Amniotic epithelial cell (primary cell): ENCODE measurements at places on chromosomes 13 and 19.
A peak's percentile ranks its signal among the peaks of the same experiment; 100 is the strongest.

GRCh38 chr13:101397742-101398141 is 18.6 kb downstream of the NALCN start:
- peak; percentile 91 for DNase-seq

GRCh38 chr19:23378948-23379347 is 16.3 kb downstream of the ZNF91 start:
- DNase-seq: peak; percentile 50

GRCh38 chr13:23618341-23618740 is 48.1 kb downstream of the TNFRSF19 start:
- DNase-seq: peak; percentile 99

DNA sequence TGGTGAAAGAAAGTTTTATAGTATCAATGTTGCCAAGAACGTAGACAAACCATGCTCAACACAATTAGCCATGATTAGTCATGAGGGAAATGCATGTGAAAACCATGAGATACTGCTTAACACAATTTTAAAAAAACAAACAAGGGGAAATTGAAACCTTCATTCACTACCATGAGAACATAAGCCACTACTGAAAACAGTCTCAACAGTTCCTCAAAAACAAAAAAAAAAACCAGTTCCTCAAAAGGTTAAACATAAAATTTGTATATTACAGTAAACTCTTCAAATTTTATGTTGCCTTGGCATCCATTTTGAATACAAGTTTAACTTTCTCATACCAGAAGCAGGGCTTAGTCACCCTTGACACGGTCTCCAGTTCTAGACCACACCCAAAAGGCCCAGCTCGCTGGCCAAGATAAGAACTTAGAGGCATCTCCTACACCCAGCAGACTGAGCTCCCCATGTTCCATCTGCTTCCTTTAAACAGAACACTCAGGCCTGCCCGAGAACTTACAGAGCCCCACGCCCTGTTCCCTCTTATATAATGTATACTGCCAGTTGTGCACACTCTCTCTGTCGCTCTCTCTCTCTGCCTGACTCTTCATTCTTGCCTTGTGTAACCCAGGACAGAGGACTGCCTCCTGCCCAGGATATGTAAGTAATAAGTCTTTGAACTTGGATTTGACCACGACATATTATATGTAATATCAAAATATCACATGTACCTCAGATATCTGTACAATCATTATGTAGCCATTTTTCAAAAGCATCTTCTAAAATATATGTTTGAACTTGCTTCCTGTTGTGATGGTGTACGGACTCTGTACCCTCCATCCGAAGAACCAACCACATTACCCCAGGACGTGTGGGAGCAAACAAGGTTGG is 67.4 kb downstream of the STK24 start:
- peak; percentile 86 for DNase-seq

DNA sequence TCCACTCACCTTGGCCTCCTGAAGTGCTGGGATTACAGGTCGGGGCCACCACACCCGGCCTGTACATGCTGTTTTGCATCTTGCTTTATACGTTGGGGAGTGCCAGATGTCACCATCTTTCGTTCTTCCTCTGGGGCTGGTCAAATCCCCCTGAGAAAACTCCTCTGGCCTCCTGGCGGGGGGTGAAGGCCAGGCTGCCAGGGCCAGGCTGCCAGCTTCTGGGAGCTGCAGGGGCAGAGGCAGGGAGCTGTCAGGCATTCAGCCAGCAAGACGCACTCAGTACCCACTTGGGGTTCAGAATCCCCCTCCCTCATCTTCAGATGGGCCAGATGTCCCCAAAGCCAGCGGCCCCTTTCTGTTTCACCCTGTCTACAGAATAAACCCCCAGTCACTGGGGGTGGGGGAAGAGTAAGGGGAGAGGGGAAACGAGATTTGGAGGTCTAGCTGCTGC is 16.1 kb downstream of the ZSWIM9 start:
- DNase-seq: no peak

DNA sequence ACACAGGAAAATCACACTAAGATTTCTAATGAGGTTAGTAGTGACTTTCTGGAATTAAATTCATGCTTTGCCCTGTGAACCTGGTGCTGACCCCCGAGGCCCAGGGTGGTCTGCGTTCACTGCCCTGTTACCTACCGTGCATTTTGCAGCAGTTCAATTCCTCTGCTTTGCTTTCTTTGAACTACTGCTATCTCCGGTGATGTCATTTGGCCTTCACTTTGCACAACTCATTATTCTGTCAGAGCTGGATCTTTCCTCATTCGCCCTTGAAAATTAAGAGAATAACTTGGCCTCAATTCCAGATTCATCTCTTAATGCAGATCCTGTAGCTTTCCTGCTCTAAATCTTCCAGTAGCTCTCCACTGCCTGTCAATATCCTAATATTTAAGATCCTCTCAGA is 8.8 kb upstream of the LRRC63 start:
- DNase-seq: peak; percentile 20

GRCh38 chr13:75414036-75414827 is 67.7 kb downstream of the TBC1D4 start:
- no peak for DNase-seq

GRCh38 chr19:41734156-41734555 is 21.2 kb upstream of the CEACAM6 start:
- no peak for DNase-seq

GRCh38 chr19:44732235-44733014 is 16.1 kb upstream of the BCL3 start:
- no peak for DNase-seq

- peak; percentile 78 for DNase-seq
Measured at GRCh38 chr19:42468273-42468796, 25.6 kb upstream of the CXCL17 start.

DNA sequence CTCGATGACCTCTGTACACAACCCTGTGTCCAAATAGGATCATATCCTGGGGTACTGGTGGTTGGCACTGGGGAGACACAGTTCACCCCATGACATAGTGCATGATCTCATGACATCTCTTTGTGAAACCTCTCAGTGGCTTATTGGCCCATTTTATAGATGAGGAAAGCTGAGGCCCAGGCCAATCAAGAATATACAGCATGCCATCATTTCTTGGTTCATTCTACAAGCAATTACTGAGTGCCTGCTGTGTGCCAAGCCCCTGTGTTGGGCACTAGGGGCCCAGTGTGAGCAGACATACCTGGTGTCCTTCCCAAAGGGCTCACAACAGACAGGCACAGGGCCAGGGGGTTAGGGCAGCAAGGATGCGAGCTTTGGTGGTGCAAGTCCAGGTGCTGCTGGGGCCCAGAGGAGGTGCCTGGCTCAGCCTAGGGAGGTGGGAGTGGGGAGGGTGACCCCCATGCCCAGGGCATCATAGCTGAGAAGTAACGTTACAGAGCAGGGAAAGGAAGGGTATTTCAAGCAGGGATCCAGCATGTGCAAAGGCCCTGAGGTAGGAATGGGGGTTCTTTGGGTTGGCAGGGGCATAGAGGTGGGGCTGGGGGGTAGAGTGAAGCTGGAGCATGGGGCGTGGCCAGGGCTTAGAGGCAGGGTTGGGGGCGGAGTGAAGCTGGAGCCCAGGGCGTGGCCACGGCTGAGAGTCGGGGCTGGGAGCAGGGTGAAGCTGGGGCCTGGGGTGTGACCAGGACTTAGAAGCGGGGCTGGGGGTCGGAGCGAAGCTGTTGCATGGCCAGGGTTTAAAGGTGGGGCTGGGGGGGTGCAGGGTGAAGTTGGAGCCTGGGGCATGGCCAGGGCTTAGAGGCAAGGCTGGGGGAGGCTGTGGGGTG is 20.7 kb downstream of the COLGALT1 start:
- no peak for DNase-seq

DNA sequence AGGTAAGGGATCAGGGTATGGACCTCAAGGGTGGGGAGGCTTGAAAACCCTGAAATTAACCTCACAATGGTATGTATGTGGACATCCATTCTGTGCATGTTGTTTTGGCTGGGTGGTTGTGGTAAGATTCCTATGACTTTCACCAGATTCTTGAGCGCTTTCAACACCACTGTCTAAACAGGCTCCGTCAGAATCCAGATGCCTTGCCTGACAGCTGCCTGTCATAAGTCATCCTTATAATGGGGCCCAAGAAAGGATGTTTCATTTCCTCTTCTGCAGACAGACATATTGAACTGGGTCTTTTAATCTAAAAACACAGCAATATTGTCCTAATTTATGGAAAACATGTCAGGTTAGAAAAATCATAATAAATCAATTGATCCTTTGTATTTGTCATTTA is 41.3 kb downstream of the ALOX5AP start:
- peak; percentile 59 for DNase-seq

GRCh38 chr13:37960427-37960826 is 90.9 kb upstream of the TRPC4 start:
- no peak for DNase-seq

GRCh38 chr19:12766051-12766521 is 9.3 kb downstream of the HOOK2 start:
- DNase-seq: peak; percentile 70

DNA sequence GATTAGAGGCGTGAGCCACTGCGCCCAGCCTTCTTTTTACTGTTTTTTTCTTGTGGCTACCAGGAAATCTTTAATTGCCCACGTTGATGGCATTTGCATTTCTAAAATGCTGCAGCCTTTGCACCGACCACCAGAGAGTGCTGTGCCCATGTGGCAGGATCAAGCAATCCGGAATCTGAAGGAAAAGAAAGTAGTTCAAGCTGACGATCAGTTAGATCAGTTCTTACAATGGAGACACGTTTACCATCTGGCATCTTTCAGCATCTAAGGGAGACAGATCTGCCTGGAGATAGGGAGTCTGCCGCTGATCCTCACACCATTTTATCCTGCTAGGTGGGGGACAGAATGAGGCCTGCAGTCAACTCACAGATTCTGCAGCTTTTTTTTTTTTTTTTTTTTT is 19.9 kb downstream of the TINCR start:
- DNase-seq: peak; percentile 48

GRCh38 chr19:46715975-46716671 is 791 bp downstream of the PRKD2 start:
- DNase-seq: no peak

DNA sequence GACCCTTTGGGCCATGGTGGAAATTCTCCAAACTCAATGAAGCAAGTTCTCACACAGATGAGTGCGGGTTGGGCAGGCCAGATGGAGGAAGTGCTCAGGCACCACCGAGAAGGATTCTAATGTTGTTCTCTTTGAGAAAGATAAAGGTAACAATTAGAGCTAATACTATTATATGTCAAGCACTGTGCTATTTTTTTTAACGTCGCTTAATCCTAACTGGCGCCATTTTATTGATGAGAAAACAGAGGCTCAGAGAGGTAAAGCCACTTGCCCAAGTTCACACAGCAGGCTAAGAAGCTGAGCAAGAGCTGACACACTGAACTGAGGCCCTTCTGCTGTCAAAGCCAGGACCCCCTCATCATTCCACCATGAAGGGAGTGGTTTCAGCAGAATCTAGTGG is 1.0 kb downstream of the FBL start:
- no peak for DNase-seq

DNA sequence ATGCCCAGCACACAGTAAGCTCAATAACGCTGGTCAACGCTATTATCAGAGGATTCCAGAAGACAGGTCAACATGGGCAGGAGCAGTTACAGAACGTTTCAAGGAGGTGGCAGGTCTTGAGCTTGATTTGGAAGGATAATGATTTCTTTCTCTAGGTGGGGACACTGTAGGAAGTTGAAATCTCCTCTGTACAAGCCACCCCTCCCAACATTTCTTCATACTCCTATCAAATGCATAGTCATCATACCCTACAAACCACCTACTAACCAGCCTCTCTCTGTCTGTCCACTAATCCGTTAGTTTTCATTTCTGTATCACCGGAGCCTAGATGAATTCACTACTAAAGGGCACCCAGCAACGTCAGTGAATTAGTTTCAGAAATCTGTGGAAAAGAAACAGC is 1.3 kb downstream of the ATP7B start:
- no peak for DNase-seq

GRCh38 chr13:102974317-102975087 is 91.7 kb downstream of the SLC10A2 start:
- no peak for DNase-seq

DNA sequence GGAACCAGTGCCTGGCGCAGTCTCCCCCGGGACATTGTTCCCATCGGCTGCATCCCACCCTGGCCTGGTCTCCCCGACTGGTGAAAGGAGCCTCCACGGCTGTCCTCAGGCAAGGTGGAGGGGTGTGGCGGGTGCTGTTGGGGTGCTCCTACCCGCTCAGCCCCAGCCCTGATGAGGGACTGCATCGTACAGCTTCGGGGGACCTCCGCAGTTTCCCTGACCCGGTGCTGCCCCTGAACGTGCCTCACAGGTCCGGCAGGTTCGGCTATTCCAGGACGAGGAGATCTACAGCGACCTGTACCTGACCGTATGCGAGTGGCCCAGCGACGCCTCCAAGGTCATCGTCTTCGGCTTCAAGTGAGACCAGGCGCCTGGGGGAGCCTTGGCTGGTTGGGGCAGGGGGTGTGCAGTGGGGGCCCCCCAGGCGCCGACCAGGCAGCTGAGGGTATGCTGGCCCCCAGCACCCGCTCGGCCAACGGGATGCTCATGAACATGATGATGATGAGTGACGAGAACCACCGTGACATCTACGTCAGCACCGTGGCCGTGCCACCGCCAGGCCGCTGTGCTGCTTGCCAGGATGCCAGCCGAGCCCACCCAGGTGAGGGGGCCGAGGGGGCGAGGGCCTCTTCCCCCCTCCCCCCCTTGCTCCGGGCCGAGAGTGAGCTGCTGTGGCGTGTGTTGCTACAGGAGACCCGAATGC is 3.5 kb downstream of the DCAF15 start:
- DNase-seq: no peak

GRCh38 chr13:110354715-110355473 is 47.8 kb downstream of the COL4A2 start:
- DNase-seq: no peak

DNA sequence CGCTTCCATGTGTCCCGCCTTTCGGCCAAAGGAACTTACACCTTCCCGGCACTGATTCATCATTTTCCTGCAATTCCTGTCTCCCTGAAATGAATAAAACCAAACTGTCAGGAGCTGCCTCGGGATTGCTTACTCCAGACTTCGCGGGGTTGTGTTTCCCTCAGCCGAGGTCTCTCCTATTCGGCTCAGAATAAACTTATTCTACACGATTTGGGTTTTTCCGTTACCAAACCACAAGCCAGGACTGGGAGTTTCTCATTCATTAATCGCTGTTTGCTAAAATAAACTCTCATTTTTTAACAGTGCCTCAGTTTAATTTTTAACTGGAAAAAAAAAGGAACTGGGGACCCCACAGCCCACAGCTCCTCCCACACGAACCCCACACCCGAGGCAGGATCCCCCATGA is 667 bp downstream of the ZNF878 start:
- peak; percentile 18 for DNase-seq
